Karpas-422 (cell line): ENCODE measurements at places on chromosomes 13 and 19. TPM values are rescaled to one million over a fixed set of nuclear protein-coding genes. Genes with fewer than 3 reads are reported as not detected.

The C19orf67 gene
- total RNA-seq, result 0.37 and 2.8 TPM in 2 replicates

The SUGP2 gene
- 71.7 and 74.1 TPM in 2 replicates for total RNA-seq

The CRLF1 gene
- total RNA-seq, result 3.0 TPM in 1 of 2 replicates, not detected in the other

DNA sequence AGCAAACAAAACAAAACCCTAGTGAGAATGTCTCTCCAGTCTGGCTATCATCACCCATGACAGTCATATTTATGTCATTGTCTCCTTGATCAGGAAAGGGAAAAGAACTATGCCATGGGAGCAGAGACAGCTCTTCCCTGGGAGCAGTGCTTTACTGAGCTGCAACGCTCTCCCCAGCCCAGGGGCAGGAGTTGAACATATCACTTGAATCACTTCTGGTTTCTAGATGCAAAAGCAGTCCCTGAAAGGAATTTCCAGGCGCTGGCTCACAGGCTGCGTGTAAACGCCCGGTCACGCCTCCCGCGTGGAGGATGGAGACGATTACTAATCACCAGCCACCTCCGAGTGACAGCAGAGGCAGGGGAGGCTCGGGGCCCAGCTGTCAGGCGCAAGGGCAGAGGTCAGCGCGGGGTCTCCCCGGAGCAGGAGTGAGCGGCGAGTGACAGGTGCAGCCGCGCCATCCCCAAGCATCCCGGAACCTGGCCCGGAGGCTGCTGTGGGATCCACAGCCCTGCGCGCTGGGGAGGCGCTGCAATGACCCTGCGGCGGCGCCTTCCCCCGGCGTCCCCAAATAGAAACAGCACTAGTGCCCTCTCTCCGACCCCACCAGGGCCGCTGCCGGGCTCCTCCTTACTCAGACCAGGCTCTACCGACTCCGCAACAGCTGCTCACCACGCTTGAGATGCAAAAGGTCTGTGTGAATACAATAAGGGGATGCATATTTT is 23.5 kb upstream of the DCLK1 start:
- H3K27ac ChIP-seq, result no peak overlapping the region
- no peaks in the 10 kb centered on the region for H3K27me3 ChIP-seq
- no peaks in the 10 kb centered on the region for H3K36me3 ChIP-seq
- DNase-seq, result no peak

GRCh38 chr13:27044837-27045570 is 126.6 kb downstream of the USP12 start:
- H3K36me3 ChIP-seq, result no peaks in the 10 kb centered on the region
- H3K4me1 ChIP-seq, result peaks cover 34% of the 10 kb centered on the region
- peak overlapping the region; percentile 39 for H3K4me3 ChIP-seq
- H3K27me3 ChIP-seq, result no peaks in the 10 kb centered on the region

DNA sequence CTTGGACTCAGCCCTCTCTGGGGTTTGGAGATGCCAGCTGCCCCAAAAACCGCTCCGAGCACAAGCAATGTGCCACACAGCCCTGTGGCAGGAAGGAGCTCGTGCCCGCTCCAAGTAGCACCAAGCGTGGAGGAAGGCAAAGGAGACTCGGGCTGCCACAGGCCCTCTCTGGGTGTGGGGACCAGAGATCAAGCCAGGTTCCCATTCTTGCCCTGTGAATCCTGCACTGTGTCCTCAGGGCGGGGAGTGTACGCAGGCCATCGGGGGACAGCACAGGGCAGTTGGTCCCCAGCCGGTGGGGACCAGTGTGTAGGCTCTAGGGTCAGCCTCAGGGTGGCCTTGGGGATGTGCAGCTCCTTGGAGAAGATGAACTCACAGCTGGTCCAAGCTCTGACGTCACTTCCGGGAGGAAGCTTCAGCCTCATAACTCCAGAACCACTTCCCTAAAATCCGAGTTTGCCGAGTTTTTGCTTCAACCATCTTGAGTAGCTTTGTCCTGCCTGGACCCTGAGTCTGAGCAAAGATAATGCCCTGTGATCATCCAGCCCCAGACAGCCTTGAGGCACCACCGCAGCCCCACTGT is 9.3 kb upstream of the CPAMD8 start:
- no peak overlapping the region for H3K27ac ChIP-seq
- no peaks in the 10 kb centered on the region for H3K4me1 ChIP-seq
- H3K36me3 ChIP-seq, result no peaks in the 10 kb centered on the region
- no peaks in the 10 kb centered on the region for H3K27me3 ChIP-seq

DNA sequence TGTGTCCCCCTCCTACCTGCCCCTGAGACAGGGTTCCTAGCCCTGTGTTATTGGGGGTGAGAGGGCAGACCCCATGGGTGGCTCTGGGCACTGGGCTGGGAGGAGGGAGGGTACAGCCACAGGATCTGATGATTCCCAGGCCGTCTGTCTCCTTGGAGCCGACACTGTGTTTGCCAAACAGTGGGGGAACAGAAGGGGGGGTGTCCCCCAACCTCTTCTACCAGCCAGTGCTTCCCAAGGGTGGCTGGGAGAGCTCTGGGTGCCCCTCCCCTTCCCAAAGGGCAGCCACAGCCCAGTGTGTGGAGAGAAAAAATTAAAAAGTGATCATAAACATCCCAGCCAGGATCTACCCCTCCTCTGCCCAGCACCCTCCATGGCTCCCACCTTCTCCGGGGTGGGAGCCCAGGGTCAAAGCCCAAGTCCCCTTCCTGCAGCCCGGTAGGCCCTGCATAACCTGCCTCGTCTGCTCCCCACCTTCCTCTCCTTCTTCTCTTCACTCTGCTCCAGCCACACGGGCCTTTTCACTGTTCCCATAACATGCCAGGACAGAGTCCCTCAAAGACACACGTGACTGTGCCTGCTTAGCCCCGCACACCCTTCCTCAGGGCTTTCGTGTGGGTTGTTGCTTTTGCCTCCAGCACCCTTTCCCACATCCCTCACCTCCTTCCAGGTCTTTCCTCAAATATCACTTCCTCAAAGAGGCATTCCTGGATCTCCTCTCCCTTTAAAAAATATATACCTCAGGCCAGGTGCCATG is 1.4 kb upstream of the PLIN4 start:
- H3K27ac ChIP-seq, result no peak overlapping the region
- no peaks in the 10 kb centered on the region for H3K27me3 ChIP-seq
- no peak overlapping the region for H3K4me3 ChIP-seq
- no peak for DNase-seq

DNA sequence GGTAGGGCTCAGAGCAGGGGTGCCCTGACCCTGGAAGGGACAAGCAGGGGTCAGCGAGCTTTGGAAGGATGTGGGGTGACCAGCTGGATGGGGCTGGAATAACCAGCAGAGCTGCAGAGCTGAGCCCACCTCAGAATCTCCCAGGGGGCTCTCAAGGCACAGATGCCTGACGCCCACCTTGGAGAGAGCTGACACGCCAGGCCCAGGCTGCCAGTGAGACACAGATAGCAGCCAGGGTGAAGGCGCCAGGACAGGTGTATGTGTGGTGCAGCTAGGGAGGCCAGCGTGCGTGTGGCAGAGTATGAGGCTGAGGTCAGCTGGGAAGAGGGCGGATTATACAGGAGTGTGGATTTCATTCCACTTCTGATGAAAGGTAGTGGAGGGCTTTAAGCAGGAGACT is 8.9 kb downstream of the AP1M1 start:
- peaks cover 17% of the 10 kb centered on the region for H3K36me3 ChIP-seq
- no peaks in the 10 kb centered on the region for H3K4me1 ChIP-seq
- DNase-seq, result no peak
- H3K27ac ChIP-seq, result no peak overlapping the region

DNA sequence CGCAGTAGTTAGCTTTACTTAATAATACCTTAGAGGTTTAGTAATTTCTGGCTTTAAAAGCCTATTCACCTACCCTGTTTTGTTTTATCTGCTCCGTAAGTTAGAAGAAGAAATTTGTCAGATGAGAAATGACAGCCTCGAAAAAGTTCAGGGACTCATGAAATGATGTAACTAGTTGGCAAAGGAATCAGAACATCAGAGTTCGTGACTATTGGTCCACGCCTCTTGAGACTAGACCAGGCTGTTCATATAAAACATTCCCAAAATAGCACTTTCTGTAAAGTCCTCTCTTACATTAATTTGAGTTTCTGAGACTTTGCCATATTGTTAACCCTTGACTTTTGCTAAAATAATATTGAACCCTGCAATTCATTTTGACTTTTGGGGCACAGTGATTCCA is 92.0 kb downstream of the HS6ST3 start:
- H3K27ac ChIP-seq, result no peak overlapping the region
- H3K4me3 ChIP-seq, result no peak overlapping the region
- H3K36me3 ChIP-seq, result no peaks in the 10 kb centered on the region
- no peaks in the 10 kb centered on the region for H3K27me3 ChIP-seq

DNA sequence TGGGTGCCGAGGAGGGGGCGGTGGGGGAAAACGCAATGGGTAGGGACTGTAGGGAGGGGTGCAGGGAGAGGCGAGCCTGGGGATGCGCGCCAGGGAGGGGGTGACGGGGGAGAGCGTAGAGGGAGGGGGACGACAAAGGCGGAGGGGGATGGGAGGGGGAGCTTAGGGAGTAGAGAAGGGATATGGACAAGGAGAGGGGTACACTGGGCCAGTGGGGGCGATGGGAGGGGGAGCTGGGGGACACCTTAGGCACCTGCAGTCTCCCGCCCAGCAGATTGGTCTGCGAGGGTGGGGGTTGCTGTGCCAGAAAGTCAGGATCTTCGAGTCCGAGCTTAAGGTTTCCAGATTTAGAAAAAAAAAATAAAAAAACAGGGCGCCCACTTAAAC is 15.7 kb downstream of the CCDC124 start:
- H3K27ac ChIP-seq, result no peak overlapping the region
- no peak for DNase-seq
- peak overlapping the region; percentile 63; the same call in 1 of the 2 replicates for H3K4me3 ChIP-seq
- no peaks in the 10 kb centered on the region for H3K27me3 ChIP-seq
- H3K36me3 ChIP-seq, result no peaks in the 10 kb centered on the region

DNA sequence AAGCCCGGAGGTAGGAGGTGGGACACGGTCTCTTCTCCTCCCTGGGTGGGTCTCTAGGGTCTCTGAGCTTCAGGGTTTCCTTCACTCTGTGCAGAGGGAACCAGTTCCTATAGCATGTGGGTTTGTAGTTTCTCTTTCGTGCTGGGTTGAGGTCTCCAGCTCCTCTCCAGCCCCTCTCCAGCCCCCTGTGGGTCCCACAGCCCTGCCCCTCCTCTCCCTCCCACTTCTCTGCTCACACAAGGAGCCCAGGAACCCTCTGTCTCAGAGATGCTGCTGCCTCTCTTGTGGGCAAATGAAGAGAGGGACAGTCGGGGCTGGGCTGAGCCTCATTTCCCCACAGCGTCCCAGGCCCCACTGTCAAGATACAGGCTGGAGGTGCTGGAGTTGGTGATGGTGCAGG is 1.4 kb downstream of the SIGLEC7 start:
- no peak overlapping the region for H3K27ac ChIP-seq
- no peak overlapping the region for H3K4me3 ChIP-seq
- H3K27me3 ChIP-seq, result no peaks in the 10 kb centered on the region
- no peak for DNase-seq

- no peak overlapping the region for H3K27ac ChIP-seq
- no peaks in the 10 kb centered on the region for H3K27me3 ChIP-seq
- no peaks in the 10 kb centered on the region for H3K4me1 ChIP-seq
- no peaks in the 10 kb centered on the region for H3K36me3 ChIP-seq
These were observed 9.2 kb downstream of the PLPP2 start for GRCh38 chr19:281992-282391.

DNA sequence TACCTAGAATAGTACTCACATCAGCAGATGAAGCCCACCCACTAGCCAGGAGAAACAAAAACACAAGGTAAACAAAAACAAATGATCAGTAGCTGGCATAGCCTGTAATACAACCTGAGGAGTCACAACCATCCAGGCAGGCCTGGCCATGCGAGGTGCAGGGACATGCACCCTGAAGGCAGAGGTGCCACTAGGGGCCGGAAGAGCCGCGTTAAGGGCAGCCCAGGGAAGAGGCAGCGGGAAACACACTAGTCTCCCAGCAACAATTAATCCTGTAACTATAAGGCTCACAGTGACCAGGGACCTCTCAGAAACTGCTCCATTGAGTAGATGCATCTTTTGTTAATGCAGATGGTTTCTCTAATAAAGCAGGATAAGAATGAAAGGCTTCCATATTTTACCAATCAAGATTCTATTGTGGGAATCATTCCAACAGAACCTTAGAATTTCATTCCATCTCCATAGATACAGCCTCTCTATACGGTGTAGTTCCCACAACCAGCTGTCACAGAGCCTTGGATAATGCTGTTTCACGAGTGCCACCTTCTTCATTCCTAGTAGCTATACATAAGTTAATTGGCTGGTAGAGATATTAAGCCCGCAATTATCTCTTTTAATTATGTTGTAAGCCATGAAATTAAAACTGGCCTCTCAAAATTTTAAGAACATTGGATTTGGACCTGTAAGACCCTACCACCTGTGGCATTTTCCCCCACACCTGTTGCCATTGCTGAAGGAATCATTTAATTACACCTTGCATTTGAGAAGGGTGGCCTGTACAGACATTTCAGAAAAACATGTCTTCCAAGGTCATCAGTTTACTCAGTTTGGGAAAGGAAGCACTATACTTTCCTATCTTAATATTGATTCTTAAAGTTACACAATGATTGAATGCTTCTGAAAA is 28.7 kb downstream of the ANKRD10 start:
- peaks cover 9% of the 10 kb centered on the region; the same call in 1 of the 2 replicates for H3K36me3 ChIP-seq
- no peak overlapping the region for H3K27ac ChIP-seq
- no peaks in the 10 kb centered on the region for H3K27me3 ChIP-seq
- H3K4me1 ChIP-seq, result no peaks in the 10 kb centered on the region

DNA sequence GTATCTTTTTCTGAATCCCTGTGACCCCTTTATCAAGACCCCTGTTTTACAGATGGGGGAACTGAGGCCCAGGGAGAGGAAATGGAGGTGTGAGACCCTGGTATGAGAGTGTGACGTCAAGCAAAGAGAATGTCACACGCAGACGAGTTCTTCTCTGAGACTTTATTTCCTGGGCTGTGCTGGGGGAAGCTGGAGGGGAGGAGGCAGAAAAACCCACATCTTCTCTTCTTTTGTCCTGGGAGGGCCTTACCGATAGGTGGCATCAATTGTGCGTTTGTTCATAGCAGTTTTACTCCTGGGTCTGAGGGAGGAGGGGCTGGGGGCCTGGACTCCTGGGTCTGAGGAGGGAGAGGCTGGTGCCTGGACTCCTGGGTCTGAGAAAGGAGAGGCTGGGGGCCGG is 4.9 kb upstream of the KLK15 start:
- peak; percentile 71 for DNase-seq
- no peak overlapping the region for H3K4me3 ChIP-seq
- no peaks in the 10 kb centered on the region for H3K27me3 ChIP-seq
- peaks cover 8% of the 10 kb centered on the region for H3K4me1 ChIP-seq
- no peak overlapping the region for H3K27ac ChIP-seq

- DNase-seq, result peak; percentile 78
- H3K4me1 ChIP-seq, result peaks cover 64% of the 10 kb centered on the region
- H3K4me3 ChIP-seq, result no peak overlapping the region
- no peak overlapping the region for H3K27ac ChIP-seq
These were observed 12.1 kb upstream of the LGALS13 start for GRCh38 chr19:39590265-39590664.

DNA sequence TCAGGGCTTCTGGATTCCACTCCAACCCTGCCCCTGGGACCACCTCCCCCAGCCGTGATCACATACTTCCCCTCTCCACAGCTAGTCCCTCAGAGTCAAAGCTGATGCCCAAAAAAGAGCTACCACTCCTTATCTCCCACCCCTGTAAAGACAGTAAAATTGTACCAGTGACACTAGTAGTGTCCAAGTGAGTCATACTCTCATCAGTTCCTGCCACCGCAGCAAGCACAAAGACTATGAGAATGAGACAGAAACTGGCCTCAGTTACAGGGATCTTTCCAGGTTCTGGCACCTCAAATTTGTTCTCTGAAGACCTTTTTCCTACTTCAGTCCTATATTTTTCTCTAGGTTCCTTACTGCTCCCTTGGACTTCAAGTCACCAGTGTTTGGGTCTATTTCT is 144.2 kb downstream of the SPRY2 start:
- H3K36me3 ChIP-seq, result no peaks in the 10 kb centered on the region
- H3K27me3 ChIP-seq, result no peaks in the 10 kb centered on the region
- no peak overlapping the region for H3K27ac ChIP-seq
